ENCODE measurements at places on chromosomes 7 and 10.

GRCh38 chr10:28343987-28344895 is 41.4 kb upstream of the MPP7 start:
- no peak for DNase-seq

GRCh38 chr10:27801171-27801785 is 55.7 kb upstream of the MKX start:
- no peak for DNase-seq

DNA sequence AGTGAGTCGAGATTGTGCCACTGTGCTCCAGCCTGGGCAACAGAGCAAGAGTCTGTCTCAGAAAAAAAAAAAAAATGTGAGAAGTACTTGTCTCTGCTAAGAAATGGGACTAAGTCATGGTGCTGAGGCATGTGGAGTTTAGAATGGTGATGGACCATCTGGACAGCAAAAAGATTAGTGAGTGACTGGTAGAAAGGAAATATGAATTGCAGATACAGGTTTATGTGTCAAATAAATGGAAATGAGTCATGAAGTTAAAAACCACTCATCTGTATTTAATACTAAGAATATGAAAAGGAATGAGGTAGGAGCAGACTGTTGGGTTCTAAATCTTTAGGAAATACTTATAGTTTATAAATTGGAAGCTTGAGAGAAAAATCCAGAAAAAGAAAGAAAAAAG is 625.7 kb upstream of the ANKRD30A start:
- no peak for DNase-seq

DNA sequence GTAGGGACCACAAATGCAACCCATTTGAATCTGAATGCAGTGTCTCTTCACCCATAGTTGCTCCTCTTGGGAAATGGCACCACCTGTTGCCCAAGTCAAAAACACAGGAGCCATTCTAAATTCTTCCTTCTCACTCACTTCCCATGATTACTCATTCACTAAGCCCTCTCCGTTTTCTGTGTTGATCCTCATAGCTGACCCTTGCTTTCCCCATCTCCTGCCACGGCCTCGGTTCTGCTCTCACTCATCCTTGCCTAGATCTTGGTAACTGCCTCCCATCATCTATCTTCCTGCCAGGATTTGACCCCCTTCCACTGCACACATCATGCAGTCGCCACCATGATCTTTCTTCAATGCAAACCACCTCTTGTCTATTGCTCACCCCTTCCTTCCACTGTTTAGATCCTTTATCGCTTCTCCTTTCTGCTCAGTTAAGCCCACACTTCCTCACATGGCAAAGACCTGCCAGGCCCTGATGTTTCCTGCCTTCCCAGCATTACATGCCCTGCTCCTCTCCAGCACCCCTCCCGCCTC is 19.0 kb upstream of the CPN1 start:
- DNase-seq: no peak

GRCh38 chr10:105949721-105950120 is 1214.8 kb downstream of the SORCS1 start:
- DNase-seq: no peak

GRCh38 chr7:45401155-45401554 is 173.0 kb upstream of the ADCY1 start:
- DNase-seq: no peak

GRCh38 chr7:67618556-67619162 is 622.0 kb downstream of the TYW1 start:
- DNase-seq: peak; percentile 40

- no peak for DNase-seq
Measured at GRCh38 chr7:36299823-36300341, 89.8 kb upstream of the ANLN start.

GRCh38 chr10:47364366-47364765 is 16.2 kb downstream of the RBP3 start:
- DNase-seq: peak; percentile 50

DNA sequence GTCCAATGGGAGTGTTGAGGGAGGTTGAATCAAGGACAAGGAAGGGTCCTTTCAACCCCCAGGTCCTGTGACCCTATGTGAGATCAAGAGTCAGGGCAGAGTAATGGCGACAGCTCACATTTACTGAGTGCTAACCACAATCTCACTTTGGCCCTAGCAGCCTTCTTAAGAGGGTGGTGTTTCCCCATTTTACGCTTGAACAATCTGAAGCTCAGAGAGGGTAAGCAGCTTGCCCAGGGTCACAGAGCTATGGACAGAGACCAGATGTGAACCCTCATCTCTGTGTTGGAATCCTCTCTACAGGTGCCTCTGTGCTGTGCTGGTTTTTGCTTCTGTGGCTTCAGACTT is 102.0 kb downstream of the GRK5 start:
- no peak for DNase-seq

- DNase-seq: no peak
Measured at GRCh38 chr10:101631821-101632475, 43.8 kb downstream of the DPCD start.

DNA sequence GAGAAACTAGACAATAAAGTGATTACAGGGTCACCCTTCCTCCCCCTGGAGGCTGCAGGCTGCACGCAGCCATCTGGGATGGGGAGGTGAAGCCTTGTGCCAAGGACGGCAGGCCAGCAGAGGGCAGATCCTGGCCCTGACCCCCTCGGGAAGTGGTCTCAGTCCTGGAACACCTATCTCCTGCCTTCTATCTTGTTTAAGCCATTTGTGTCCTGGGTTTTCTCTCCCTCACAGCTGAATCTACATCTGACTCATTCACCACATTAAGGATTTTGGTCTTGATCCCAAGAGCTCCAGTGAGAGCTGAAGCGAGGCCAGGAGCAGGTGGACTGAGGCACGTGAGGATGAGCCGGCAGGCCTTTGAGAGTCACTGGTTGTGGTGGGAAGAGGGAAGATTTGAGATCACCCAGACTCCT is 16.4 kb upstream of the PARP12 start:
- DNase-seq: no peak

- DNase-seq: peak; percentile 38
Measured at GRCh38 chr7:7554649-7555575, 11.8 kb upstream of the MIOS start.
